ENCODE measurements at places on chromosomes 7 and 10.
A peak's percentile ranks its signal among the peaks of the same experiment; 100 is the strongest.

GRCh38 chr7:158054611-158055010, 533.0 kb downstream of the PTPRN2 start:
- DNase-seq, result no peak

DNA sequence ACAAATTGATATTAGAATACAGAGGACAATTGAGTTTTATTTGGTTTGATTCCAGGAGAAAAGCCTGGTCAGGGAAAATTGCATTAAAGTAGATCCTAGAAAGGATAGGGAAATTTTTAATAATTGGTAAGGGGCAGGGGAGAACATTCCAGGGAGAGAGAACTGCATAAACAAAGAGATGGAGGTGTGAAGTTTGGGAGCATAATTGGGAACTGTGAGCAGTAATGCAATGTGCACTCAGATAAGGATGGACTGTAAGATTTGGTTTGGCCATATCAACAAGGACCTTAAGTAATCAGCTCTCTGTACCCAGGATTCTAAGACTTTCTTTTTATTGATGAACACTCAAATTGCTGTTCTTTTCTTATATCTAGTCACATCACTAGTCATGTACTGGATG, 41.4 kb downstream of the ZMYND11 start:
- no peak for DNase-seq

GRCh38 chr10:19918794-19919193, 102.6 kb downstream of the PLXDC2 start:
- no peak for DNase-seq

- DNase-seq, result no peak
These were observed 182.7 kb upstream of the PRPS1L1 start for GRCh38 chr7:18210377-18210776.

DNA sequence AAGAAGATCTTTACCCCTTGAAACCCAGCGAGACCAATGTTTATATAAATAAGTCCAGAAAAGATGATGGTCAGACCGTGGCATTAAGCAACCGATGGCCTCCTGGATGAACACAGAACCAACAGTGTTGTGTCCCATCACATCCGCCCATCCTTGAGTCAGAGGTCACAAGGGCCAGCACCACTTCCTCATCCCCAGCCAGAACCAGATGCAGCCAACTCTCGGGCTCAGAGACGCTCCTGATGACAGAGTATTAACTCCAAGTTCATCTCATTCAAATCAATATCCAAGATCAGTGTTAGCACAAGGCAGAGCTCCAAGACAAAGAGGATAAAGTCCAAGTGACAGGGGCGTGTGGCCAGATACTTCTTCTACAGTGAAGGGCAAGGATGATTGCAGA, 63.5 kb downstream of the FAM53B start:
- DNase-seq, result no peak

- DNase-seq, result no peak
These were observed 174.2 kb downstream of the PTN start for GRCh38 chr7:137169282-137169698.

DNA sequence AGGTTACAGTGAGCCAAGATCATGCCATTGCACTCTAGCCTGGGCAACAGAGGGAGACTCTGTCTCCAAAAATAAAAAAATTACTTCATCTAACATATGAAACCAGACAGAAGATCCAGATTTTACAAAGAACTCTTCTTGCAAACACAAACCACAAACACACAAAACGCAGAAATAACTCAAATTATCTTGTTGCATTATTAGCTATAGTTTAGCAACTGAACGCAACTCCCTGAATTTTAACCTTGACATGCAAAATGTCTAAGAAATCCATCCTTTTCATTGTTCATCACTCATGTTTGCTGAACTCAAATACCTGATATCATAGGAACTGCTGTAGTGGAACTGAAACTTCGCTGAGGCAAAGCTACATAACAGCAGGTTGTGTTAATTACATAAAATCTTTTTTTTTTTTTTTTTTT, 64.1 kb downstream of the MICU1 start:
- no peak for DNase-seq

- DNase-seq, result no peak
These were observed 181.0 kb downstream of the ELFN1 start for GRCh38 chr7:1850976-1851571.

- no peak for DNase-seq
These were observed 16.0 kb upstream of the DLX6 start for GRCh38 chr7:96989241-96989858.

DNA sequence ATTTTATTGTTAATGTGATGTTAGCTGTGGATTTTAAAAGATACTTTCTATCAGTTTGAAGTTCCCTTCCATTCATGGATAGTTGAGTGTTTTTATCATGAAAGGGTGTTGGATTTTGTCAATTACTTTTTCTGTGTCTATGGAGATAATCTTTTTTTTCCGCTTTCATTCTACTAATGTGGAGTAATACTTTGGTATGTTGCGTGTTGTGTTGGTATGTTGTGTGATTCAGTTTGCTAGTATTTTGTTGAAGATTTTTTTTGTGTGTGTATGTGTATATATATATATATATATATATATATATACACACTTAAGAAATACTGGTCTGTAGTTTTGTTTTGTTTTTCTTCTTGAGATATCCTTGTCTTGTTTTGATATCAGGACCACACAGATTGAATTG, 100.3 kb downstream of the CCSER2 start:
- no peak for DNase-seq

DNA sequence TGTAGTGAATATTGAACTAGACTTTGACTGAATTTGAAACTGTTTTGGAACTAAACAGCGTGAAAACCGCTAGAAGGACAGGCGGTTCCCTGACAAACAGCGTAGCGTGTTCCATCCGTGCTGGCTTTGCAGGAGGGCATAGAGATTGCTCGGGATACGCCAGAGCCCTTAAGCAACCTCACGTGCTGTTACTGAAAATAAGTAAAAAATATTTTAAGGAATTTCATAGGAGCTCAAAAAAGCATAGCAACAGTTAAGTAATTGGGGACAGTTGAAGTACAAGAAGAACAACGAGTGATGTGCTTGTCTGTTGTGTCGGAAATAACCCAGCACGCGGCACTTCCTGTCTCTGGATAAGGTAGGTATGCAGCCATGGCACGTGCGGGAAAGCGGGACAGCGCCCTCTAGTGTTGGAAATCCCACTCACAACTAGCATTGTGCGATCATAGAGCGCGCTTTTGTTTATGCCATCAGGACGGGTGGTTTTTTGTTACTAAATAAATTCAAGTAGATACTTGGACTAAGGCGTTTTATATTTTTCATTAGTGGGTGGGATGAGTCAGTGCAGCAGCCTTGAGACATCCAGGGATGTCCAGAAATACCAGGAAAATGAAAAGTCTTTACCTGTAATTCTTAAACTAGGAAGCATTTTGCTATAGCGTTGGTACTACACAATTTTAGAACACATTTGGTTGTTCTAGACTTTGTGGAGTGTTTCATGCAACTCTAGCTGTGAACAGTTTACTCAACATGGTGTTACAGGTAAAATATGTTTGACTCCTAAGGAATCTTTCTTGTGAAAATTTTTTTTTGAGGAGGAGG, 50.4 kb downstream of the DNAJB6 start:
- DNase-seq, result peak; percentile 80

- DNase-seq, result no peak
These were observed 32.4 kb upstream of the HGF start for GRCh38 chr7:81802251-81802650.

GRCh38 chr10:61730671-61731070, 67.9 kb downstream of the CABCOCO1 start:
- DNase-seq, result no peak

GRCh38 chr7:121431389-121431995, 35.4 kb upstream of the FAM3C start:
- no peak for DNase-seq

DNA sequence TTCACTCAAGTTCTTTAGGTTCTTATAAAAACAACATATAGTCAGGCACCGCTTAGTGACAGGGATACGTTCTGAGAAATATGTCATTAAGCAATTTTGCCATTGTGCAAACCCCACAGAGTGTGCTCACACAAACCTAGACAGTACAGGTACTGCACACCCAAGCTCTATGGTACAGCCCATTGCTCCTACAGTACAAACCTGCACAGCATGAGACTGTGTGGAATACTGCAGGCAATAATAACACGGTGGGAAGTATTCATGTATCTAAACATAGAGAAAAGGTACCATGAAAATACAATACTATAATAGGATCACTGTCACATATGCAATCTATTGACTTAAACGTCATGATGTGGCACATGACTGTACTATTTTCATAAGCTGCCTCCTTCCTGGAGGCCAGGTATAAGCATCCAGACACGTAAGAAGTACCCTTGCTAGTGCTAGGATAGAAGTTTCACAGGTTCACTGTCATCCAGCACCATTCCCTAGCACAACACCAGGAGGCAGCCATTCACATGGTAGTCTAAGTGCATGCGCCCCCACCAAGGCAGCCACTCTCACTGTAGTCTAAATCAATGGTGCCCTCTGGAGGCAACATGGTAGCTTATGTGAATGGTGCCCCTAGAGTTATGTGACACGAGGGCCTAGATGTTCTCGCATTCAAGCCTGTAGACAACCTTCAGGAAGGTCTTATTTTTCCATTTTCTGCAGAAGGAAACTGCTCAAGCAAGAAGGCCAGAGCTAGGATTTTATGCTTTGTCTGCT, 98.5 kb downstream of the ARHGAP22 start:
- no peak for DNase-seq

DNA sequence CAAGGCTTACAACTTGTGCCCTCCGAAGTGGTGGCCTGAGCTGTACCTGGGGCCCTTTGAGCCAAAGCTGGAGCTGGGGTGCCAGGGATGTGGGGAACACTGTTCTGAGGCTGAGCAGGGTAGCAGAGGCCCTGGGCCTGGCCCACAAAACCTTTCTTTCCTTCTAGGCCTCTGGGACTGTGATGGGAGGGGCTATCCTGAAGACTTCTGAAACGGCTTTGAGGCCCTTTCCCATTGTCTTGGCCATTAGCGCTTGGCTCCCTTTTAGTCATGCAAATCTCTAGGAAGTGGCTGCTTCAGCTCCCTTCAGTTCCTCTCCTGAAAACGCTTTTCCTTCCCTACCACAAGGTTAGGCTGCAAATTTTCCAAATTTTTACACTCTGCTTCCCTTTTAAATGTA, 16.8 kb upstream of the CRYGN start:
- no peak for DNase-seq

- no peak for DNase-seq
These were observed 16.9 kb upstream of the STMP1 start for GRCh38 chr7:135645296-135645904.

- DNase-seq, result no peak
These were observed 612.6 kb downstream of the AUTS2 start for GRCh38 chr7:70210936-70211310.

GRCh38 chr7:36216063-36216684, 63.1 kb downstream of the EEPD1 start:
- no peak for DNase-seq

DNA sequence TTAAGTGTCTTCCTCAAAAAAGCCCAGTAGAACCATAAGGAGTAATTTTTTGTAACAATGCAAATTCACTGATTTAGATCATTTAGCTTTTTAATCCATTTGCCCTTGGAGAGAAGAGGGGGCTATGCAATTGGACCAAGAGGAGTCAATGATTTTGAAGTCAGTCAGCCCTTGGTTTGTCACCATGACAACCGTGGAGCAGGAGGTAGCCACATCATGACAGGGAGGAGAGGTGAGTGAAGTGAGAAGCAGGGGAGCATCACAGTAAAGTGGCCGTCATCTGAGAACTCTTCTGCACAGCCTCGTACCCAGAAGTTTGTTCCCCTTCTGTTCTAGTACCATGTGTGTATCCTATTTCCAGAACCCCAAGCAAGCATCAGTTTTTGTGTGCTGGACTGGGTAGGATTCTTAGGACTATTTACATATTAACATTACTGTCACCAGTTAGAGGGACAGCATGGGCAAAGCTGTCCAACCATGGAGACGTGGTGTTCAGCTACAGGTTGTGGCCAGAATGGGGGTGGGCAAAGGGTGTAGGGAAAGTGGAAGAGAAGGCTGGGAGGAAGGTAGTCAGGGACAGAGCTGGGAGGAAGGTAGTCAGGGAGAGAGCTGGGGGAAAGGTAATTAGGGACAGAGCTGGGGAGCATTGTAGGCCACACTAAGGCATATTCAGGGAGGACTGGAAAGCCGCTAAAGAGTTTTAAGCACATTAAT, 13.1 kb downstream of the UBE3C start:
- no peak for DNase-seq

DNA sequence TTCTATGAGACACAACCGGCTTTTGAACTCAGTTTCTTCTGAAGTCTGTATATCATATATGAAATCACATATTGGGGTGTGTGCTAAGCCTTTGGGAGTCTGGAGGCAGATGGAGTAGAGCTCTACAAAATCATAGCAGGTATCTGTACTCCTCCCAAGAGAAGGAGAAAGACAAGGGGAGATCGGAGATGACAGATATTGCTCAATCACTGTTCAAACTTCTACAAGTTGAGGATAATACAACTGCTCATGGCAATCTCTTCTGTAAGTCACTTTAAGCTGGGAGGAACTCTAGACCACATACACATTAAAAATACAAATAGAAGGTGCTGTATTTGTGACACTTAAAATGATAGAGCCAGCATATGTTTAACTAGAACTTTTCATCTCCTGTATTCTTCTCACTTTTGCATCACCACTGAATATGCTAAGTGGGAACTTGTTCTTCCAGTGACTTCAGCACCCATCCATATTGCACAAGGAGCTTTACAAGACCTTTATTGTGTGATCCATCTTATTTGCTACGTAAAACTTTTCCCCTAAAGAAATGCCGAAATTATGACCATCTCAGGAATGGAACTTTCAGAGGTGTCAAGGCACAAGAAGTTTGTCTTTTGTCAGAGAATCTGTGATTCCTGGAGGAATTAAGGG, 381.4 kb downstream of the PHTF2 start:
- DNase-seq, result no peak

DNA sequence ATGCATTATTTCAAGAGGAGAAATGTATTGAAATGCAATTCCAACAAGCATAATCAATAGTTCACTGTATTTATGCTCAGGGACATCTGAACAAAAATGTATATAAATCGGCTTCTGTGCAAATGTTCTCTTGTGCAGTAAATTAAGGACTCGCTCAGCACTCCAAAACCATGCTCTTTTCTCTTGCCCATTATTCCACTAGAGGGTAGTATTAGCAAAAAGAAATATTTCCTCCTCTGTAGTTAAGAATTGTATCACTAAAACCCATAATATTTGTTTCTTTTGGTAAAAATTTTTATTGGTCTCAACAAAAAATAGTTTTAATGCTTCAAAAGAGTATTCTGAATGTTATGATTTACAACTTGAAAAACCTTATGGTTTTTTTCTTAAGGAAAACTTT, 803.1 kb downstream of the PCDH15 start:
- DNase-seq, result no peak

DNA sequence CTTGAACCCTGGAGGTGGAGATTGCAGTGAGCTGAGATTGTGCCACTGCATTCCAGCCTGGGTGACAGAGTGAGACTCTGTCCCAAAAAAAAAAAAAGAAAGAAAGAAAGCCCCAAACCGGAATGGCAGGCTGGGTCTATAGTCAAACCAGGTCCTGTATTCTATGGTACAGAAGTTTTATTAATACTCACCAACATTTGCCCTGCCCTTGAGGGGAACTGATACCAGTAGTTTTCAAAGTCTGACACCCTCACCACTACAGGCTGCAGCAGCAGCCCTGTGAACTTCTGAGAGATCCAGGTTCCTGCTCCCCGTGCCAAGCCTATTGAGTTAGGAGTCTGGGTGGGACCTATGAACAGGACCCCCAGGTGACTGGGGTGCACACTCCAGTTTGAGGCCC, 80.6 kb downstream of the RGS10 start:
- no peak for DNase-seq
